SK-N-SH (cell line): ENCODE measurements at places on chromosomes 3 and 15. TPM values are rescaled to one million over a fixed set of nuclear protein-coding genes. Genes with fewer than 3 reads are reported as not detected.

DNA sequence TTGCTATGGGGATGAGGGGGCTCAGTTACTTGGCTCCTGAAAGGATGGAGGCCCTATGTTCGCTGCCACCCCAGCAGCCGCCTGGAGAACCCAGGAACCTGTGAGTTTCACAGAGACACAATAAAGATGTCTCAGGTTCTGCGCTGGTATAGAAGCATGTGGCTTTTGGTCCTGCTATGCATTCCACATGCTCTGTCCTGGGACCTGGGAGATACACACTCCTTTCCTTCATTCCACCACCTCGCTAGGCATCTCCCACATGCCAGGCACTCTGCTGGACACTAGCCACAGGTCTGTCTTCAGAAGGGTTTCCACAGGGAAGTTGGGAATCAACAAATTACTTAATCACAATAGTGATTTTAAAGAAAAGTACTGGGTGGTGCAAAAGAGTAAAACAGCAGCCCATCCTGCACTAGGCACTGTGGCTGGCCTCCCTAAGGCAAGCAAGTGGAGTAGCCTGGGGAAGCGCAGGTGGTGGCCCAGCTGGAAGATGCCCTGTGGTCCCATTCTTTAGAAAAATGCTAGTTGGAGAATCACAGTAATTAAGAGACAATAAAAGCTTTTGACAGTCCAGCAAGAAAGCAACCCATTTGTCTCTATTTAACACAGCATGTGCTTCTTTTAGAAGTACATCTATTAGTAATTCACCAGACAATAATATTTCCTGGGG lies 408.9 kb upstream of the WNT5A start:
- DNase-seq, result no peak

DNA sequence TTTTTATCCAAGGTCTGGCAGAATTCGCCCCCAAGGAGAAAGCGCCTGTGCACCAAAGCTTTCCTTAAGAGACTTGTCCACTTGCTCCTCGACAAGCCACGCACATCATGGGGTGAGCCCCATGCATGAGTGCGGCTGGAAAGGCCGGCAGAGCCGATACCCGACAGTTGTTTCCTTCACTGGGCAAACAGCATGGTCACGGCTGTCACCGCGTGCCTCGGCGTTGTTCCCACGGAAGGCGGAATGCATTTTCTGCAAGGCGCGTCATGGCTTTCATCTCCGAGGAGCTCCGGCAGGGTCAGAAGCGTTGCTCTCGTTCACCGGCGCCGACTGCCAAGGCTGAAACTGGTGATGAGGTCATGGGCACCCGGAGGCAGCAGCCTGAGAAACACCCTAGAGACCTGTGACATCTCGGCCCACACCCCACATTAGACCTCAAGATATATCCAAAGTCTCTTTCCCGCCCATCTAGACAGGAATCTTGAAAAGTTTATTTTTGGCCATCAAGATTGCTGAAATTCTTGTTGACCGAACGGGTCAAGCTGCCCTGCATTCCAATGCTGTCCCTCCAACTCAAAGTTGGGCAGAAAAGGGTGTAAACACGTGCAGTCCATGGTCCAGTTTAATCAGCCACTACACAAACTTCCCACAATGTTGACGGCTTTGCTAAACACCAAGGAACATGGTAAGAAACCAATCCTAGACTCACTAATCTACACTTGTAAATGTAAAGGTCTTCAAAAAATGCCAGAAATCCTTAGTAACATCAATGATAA lies 604 bp upstream of the TJP1 start:
- DNase-seq, result no peak

DNA sequence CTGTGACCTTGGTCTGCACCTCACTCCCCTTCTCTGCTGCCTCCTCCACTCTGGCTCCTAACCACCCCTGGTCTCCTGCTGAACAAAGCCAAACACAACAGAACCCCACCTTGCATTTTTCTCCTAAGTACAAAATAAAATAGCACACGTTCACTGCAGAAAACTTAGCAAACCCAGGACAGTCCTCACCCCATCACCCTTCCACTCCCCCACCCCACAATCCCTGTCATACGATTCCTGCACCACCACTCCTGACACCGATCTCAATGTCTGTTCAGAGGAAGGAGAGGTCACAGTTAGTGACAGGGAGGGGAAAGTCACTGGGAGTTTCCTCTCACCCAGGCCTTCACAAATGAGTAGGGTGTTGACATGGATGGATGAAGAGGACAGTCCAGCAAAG lies 4.2 kb downstream of the VPS33B start:
- no peak for DNase-seq

- DNase-seq, result peak; percentile 94
These were observed at the start of gene IQSEC1 for GRCh38 chr3:13073326-13074005. IQSEC1 (minus strand) TSS chr3:13073429; CDS start chr3:13073014, 415 bp downstream.

The SPTBN5 gene
- polyA plus RNA-seq, result 0.23 TPM in 2 replicates
